ENCODE measurements at places on chromosomes 7 and 10.

DNA sequence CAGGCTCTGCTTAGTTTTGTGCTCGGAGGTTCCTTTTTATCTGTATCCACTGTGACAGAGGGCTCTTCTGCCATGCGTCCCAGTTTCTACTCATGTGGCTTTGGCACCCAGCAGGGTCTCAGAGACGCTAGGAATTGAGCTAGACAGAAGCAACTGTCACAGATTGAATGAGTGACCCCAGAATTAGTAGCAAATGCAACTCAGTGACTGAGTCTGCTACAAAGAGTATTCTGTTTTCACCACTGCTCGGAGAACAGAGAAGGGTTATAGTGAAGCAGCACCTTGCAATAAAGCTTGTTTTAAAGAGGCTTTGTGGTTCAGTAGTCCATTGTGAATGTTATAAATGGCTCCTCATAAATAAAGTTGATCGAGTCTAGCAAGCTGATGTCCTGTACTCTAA lies 113.2 kb downstream of the DNAH11 start:
- no peak for DNase-seq

DNA sequence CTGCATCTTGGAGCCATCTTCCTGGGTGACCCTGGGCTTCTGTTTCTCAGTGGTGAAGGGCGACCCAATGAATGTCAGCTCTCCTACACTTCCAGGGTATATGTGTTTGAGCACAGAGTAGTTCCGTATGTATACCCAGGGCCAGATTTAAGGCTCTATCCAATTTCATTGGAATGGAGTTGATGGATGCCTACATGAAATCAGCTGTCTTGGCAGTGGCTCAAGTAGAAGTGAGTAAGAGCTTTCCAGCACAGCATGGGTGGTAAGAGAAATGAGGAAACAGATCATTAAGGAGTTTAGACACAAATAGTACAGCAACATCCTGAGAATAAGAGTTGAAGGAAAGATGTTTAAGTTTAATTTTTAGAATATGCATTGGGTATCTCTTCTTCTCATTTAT lies 433.0 kb downstream of the PAXIP1 start:
- no peak for DNase-seq

DNA sequence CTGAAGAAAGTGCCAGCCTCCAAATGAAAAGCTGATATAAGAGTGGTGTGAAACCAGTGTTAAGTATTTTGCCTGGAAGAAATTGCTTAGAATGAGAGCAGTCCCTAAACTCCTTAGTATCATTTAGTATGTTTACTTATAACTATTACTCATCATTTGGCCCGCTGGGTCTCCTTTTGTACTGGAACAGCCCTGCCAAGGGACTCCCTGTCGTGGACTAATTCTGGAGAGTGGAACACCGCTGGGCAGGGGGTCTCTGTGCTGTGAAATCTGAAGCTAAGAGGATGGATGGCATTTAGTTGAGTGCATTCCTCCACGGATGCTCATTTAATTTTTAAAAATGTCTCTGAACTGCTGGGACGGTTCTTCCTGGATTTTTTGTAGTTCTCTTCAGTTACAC lies 889.9 kb upstream of the C7orf33 start:
- no peak for DNase-seq

DNA sequence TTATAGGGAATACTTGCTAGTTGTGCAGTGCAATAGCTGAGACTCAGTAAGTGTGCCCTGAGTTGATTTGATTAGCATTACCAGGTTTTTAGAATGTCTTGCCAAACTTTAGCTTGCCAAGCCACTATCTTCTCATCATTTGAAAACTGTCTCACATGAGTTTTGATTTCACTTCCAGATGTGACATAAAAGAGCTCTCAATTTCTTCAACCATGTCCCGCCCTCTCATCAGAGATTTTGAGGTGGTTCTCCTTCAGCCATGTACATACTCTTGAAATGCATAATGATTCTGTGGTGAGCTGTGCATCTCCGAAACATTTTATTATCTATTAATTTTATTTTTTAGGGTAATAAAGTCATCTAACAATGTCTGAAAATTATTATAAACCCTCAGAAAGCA lies 215.0 kb upstream of the SEMA3E start:
- no peak for DNase-seq

DNA sequence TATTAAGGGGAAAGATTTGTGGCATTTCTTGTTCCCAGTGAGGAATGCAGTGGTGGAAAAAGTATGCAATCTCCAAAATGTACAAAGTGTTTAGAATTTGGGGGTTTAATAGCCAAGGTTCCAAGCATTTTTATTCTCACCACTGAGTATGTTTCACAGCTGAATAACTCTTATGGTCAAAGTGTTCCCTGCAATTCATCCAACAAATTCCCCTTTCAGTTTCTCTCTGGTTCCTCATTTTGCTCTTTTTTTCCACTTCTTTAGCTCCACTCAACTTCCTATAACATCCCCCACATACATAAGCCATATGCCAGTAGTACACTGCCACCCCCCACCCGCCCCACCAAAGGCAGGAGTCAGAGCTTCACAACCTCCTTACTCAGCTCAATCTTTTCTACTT lies 4.6 kb downstream of the HECW1 start:
- DNase-seq = no peak

DNA sequence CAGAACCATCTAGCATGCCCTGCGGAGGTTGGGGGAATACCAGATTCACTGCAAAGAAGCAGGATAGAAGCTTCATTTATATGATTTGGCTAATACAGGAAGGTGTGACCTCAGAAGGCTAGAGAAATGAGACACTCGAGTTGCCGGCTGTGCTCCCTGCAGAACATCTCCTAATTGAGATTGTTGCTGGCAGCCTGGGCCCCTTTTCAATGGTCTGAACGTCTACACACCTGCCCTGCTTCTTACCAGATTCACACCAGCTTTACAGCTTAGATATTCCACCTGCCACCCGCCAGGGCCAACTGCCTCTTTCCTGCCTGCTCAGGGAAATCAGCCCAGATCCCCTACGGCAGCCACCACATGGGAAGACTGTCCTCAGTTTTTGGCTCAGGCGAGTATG lies 475.3 kb upstream of the AUTS2 start:
- DNase-seq = no peak

GRCh38 chr7:40506158-40506557 lies 371.4 kb downstream of the SUGCT start:
- no peak for DNase-seq

GRCh38 chr10:95309958-95310357 lies 19.2 kb upstream of the PDLIM1 start:
- no peak for DNase-seq

DNA sequence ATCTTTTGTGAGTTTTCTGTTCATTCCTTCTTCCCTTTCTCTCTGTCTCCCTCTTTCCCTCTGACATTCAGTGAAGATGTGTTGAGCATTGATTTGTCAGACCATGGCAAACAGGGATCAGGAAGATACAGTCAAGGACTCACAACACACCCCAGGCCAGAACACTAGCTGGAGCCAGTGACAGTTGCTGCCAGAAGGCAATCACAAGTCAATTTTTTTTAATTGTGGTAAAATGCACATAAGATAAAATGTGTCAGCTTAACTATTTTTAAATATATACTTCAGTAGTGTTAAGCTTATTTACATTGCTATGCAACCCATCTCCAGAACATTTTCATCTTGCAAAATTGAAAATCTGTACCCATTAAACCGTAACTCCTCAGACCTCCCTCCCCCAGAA lies 62.6 kb downstream of the TEX36 start:
- DNase-seq = no peak

GRCh38 chr10:43867667-43868565 lies 219.2 kb upstream of the ZNF32 start:
- DNase-seq = no peak

DNA sequence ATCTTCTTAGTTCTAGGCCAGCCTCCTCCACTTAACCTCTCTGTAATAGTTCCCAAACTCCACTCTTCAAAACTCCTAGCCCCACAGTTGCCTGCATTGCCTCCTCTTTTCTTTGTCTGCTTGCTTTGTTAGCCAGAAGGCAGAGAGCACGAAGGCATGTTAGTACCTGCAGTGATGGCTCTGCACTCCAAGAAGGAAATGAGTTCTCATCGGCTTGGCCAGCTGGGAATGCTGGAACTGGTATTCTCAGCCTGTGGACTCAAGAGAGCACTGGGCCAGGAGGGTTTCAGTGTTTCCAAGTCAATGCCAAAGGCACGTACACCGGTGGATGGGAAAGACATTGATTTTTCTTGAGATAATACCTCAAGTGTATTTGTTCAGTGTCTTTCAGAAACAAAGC lies 66.3 kb upstream of the HABP2 start:
- no peak for DNase-seq

DNA sequence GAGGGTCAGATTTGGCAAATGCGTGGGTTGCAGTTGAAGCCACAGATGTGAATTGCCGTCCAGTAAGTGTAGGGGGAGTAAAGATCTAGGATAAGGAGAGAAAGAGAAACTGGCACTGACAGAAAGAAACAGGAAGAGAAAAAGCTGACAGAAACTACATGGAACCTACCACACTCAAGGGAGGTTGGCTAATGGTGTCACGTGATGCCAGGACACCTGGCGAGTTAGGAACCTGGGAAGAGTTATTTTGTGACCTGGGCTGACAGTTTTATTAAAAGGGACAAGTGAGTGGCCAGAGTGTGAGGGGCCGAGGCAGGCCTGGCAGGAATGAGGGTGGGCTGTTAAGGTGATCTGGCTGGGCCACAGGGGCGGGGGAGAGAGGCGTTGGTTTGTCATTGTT lies 188.7 kb downstream of the ADARB2 start:
- DNase-seq = no peak

GRCh38 chr10:49519717-49520116 lies 19.2 kb downstream of the ERCC6 start:
- no peak for DNase-seq

- DNase-seq = no peak
Observed at GRCh38 chr7:100825751-100826513, 1.4 kb downstream of the EPHB4 start.

DNA sequence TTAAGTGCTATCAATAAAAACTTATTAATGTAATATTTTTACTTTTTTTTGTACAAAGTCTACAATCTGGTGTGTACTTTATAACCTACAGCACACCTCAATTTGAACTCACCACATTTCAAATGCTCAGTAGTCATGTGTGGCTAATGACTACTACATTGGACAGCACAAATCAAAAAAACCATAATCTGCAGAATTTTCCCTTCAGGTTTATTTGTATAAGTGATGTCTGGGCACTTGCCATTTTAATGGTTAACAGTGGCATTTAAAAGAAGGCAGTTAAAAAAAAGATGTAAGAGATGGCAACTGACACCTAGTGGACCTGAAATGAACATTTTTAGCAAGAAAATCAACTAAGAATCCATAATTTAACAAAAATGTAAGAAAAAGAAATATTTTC lies 124.6 kb upstream of the NRBF2 start:
- no peak for DNase-seq

DNA sequence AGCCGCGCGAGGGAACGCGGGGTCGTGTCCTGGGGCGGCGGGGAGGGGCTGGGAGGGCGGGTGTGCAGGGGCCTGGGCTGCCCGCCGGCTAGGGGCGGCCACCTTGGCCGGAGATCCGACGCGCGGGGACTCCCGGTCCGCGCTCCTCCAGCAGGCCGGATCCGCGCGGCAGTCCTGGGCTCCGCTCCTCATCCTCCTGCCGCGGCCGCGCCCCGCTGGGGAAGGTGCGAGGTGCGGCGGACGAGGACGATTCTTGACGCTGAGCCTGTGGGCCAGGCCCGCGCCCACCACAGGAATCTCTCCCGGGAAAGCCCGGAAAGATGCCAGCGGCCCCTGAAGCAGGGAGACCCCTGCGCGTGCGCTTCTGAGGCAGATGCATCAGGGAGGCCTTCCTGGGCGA lies 6.6 kb upstream of the OGDHL start:
- DNase-seq = no peak

- no peak for DNase-seq
Observed at GRCh38 chr7:5702876-5703571, 78.4 kb downstream of the RNF216 start.

GRCh38 chr7:46126675-46127300 lies 205.7 kb upstream of the IGFBP3 start:
- no peak for DNase-seq

Data from stimulated activated CD4-positive, alpha-beta T cell treated with anti-CD3 and anti-CD28 coated beads, Interleukin-2, amount 100 ng/mL, for 24 hours (primary cell).